ENCODE measurements at places on chromosomes 2 and 18.

DNA sequence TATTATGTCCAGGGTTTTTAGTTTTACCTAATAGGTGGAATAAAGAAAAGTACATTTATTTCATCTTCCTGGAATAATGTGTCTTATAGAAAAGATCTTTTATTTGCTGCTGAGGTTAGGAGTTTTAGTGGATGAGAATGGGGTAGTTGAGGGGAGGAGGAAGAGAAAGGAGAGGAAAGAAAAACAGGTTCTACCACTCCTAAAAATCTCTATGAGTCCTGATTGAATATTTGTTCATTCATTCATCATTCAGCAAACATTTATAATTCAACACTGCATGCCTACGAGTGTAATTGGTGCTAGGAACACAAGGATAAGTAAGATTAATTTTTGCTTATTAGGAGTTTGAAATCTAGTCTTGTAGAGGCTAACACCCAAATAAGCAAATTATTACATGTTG lies 45.2 kb upstream of the SLC4A10 start:
- DNase-seq: no peak

DNA sequence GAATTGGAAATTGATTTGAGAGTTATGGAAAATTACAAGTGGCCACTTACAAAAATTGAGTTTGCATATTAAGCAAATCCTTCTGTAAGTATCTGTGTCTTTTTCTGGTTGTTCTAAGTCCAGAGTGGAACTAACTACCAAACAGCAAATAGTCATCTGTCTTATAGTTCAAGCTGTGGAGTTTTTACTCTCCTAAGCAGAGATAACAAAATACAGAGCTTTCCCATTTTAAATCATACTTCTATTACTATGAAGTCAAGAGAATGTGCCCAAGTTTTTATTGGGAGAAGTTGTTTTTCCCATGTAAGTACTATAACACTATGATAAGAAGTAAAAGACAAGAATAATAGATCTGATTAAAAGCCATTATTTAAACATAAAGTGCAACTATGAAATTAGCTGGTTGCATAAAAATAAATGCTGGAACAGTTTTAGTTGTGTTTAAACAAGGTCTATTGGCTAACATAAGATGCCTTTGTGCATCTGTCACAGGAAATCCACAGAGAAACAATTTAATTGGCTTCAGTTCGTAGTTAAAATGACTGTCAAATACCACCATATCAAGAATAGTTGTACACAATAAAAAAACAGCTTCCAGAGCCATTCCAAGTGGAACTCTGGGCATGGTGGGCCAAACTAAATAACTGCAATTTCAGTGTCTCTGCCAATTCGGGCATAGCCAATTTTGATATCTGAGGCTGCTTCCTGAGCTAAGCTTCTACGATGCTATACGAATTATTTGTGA lies 1467.4 kb upstream of the NXPH2 start:
- DNase-seq: no peak

DNA sequence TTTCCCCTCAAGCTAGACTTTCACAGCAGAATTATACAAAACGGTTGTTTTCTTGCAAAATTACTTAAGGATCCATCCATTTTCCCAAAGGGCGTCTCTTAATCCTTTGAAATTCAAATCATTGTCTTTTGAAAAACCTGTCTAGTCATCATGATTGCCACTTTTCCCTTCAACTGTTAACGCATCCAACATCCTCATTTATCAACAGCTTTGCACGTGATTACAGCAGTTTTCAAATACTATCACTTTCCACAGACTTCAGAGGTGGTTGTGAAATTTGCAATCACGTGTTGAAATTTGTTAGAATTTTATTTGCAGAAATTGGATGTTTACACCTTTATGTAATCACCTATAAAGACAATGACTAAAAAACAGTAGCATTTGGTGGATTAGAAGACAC lies 304.4 kb upstream of the SLC39A10 start:
- no peak for DNase-seq

DNA sequence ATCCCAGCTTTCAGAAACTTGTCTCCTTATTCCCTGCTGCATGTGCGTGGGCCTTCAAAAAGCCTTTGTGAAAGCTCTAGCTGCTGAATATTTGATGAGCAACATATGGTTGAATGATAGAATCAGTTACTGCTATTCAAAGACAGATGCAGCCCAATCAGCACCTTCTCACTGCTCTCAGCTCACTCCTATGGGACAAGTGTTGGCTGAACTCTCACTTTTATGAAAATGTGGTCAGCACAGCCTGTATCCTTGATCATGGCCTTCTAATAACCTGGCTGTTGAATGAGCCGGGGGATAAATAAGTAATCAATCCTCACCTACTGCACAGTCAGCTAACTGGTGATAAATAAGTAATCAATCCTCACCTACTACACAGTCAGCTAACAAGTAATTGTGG lies 103.2 kb downstream of the PIEZO2 start:
- DNase-seq: no peak

DNA sequence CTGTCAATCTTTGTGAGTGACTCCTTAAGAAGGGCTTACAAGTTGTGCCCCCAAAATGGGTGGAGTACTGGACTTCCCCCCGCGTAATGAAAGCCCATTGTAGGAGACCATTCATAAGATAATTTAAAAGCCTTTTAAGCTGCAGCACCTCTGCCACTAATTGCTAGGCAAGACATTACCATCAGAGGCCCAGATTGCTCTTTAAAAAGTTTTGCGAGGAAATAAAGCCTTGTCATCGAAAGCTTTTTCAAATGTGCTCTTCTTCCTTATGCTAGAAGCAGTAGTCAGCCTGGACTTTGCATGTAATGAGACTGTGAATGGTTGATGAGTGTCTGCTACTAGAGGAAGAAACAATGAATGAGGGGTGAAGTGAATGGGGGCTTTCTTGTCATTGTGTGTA lies 345.3 kb upstream of the CDH2 start:
- DNase-seq: no peak

DNA sequence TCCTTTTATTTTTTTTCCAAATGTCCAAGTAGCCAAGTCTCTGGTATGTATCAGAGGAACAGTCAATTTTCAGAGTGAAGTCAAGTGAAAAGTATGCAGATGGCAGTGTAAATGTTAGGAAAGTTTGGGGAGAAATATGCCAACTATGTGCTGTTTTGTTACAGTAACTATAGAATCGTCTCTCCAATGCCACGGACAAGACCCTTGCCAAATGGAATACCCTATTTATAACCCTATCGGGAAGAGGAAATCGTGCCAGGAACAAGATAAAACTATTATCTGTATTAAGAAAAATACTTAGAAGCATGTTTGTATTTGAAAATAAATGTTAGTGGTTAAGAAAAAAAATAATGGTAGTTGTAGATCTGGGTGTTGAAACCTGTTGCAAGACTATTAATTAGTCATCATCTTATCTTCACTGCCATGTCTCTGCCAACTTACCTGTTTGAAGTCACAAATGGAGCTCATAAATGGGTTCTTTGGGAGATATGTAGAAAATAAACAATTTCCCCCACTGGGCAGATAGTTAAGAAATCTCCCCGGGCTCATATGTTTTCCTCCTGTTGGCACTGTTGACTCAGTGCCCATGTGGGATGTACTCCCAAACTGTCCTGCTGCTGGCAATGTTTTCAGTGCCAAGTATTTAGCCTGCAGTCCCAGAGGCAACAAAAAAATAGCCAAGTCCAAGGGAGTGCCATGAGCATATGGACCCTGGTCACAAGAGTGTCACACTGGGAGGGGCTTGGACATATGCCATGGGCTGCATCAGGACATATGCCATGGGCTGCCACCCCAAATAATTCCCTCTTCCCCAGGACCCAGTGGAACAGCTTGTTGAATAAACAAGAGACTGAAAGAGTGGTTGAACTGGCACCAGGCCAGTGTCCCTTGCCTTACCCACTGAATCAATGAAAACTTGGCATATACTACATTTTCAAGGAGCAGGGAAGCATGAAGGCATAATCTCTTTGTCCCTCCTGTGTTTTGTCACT lies 366.9 kb downstream of the OSR1 start:
- DNase-seq: no peak

DNA sequence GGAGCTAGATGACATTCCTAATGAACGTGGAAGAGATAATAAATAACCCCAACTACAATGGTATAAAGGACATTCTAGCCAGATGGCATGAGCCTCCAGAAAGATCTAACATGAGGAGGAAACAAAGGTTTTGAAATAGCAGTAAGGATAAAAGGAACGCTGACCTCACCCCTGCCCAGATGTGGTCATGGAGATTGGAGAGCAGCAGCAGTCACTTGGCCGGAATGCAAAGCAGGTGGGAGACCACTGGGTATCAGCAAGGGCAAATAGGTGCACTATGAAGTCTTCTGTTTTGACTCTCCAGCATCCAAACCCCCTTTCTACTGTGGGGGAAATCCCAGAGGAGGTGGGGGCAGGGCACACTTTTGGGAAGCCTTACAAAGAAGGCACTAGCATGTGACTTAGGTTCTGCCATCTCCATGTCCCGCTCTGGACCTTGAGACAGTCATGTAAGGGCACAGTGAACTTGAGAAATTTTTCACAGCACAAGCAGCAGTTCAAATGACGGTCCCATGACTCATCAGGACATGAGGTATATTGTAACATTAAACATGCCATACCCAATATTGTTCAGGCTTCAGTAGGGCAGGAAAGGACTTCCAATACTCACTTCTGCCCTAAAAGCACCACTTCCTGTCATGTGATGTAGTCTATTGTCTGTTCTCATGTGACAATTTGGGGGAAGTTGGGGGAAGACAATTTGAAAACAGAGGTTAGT lies 55.2 kb downstream of the METTL4 start:
- peak; percentile 95 for DNase-seq

DNA sequence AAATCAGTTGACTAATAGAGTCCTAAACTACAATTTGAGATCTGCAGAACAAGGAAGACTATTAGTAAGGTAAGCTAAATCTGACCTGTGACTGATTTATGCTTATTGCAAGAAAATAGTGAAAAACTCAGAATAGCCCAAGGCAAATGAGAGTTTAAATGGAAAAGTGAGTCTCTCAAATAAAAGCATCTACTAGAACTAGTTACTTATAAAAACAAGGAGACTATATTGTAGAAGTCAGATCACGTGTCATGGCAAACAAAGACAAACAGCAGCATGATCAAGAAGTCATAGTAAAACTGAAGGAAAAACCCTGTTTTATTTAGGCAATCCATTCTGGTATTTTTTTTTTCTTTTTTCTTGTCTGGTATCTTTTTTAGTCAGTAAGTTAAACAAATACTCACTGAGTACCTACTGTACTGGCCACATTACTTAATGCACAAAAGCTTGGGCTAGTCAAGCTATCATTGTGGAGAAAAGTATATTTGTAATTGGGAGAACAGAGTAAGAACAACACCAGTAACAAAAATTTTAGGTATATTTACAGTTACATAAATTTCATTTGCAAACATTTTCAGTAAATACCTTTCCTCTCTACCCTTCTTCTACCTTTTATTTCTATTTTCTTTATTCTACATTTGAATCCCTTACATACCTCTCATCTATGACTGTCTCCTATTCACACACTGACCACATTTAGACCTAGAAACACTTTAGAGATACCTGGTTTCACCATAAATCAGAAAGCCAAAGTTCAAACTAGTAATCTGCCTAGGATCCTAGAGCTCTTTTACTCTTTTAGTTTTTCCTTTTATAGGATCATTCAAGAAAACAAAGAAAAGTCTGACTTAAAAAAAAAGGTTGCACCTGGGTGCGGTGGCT lies 23.7 kb downstream of the CCDC88A start:
- no peak for DNase-seq

DNA sequence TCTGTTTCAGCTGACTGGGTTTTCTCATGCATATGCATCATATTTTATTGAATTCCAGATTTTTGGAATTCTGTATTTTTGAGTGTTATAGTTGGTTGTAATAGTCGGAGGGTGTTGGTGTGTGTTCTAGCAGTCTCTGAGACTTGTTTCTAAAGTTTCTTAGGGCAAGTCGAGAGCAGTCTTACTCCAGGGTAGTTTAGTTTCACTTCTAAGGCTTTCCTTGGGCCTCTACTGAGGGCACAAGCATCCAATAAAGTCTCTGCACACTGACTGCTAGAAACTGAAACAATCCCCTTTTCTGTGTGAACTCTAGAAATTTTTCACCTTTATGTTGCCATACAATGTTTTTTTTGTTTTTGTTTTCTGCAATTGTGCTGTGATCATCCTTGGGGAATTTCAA lies 663.7 kb upstream of the LRATD1 start:
- DNase-seq: no peak

DNA sequence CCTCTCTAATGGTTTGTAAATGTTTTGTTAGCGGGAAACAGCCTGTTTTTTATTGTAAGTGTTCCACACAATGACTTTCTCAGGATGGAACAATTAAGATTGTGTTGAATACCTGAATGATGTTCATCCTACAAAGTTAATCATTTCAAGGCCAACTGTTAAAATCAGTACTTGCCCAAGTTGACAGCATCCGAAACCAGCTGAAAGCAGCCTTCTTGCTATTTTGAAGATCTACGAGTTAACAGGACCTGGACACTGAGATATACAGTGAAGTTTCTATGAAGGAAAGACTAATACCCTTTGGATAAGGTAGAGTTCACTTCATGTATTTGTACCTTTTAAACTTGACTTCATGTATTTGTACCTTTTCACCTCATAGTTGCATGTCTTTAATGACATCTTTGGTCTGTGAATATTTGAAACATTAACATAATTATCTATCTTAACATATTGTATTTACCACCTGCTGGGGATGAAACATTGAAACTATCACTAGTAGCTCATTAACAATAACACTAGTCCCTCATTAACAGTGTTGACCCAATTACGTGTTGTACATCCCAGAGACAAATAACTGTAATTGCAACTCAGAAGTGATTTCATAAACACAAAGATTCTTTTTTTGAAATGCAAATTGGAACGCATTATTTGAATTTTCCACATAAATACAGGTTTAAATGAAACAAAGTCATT lies 556.0 kb upstream of the MEX3C start:
- DNase-seq: no peak

DNA sequence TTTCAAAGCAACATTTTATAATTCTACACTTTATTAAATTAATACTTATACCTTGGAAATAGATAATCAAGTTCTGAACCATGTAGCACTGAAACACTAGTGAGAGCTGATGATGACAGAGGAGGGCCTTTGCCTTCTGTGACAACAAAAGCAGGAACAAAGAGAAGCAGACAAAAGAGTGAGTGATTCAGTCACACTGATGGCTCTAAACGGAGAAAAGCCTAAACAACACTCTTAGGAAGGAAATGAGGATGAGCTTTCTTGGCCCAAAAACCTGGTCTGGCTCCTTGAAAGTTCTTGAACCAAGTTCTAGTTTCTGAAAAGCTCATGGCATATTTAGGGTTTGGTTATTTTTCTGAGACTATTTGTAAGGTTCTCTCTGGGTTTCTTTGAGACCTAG lies 271.9 kb downstream of the DPP10 start:
- DNase-seq: no peak

GRCh38 chr2:113965644-113966043 lies 75.8 kb downstream of the ACTR3 start:
- peak; percentile 32 for DNase-seq

DNA sequence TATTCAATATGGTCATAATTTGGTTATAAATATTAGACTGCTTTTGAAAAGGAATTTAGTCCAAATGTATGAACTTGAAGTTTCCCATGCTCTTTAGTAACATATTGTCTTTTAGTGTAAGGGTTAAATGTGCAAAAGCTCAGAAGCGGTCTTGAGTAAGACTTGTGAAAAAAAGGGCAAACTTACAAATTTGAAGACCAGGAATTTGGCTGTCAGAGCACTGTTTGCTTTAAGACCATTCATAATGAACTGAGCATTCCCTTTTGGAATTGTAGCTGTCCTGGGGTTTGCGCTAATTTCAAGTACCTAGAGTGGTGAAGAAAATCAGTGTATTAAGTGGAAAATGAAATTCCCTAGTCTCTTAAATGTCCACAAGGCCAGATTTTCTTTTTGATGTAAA lies 6.9 kb upstream of the ZEB2 start:
- DNase-seq: no peak
